ENCODE measurements at places on chromosomes 1 and 21.
A peak's percentile ranks its signal among the peaks of the same experiment; 100 is the strongest.

- DNase-seq: peak; percentile 21
Measured at GRCh38 chr1:244653439-244654107, 647 bp downstream of the DESI2 start.

DNA sequence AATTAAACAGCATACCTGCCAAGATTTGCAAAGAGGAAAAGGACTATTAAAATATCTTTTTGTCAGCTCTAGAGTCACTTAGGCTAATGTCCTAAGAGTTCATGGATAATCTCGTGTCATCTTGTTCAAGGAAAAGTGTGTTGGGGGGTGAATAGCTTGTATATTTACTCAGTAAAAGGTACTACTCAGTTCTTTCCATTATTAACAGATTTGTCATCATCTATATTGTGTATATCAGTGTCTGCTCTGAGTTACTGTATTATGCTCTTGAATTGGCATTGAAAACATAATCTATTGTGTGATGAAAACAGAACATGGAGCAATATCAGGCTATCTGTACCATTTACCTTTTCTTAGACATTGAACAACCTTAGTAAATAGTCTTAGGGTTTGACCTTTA lies 41.9 kb downstream of the SMG7 start:
- DNase-seq: no peak

DNA sequence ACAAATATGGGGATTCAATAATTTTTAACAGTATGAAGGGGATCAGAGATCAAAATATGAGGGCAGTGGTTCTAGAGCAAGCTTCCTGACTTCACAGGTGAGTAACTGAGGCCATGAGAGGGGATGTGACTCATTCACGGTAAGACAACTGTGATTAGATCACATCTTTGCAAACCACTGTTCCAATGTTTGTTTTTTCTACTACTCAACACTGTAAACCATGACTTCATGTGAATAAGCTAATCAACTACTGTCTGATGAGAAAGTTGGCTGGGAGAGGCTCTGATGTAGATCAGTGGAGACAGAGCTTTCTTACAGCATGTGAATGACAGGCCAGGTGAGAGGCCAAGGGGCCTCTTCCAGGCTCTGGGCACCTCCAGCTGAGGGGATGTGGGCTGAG lies 84.7 kb downstream of the BRINP2 start:
- DNase-seq: no peak

GRCh38 chr1:118223426-118223825 lies 38.4 kb upstream of the SPAG17 start:
- peak; percentile 18 for DNase-seq

- no peak for DNase-seq
Measured at GRCh38 chr1:43275826-43276620, 6.2 kb downstream of the TMEM125 start.
